ENCODE measurements at places on chromosomes 2 and 18.
A peak's percentile ranks its signal among the peaks of the same experiment; 100 is the strongest.

DNA sequence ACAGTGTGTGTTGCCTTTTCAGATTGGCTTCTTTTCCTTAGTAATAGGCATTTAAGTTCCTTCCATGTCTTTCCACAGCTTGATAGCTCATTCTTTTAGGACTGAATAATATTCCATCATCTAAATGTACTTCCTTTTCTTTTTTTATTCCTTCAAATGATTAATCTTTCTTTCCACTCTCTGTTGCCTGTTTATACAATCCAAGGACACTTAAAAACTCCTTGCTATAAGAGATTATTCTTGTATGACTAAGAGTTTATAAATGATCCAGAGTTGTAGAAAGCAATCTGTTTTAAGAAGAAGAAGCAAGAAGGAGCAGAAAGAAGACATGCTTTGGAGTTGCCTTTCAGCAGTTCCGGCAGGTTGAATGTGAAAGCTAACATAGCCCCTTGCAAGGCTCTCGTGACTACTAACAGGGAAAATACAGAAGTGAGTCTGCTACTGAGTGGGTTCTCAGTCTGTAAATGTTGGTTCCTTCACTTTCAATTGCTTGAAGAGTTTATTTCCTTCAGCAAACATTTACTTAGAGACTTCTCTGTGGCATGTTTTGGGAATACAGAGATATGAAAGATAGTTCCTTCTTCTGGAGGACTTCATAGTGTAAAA is 123.0 kb downstream of the PMAIP1 start:
- DNase-seq, result no peak

- DNase-seq, result no peak
Measured at GRCh38 chr18:8337211-8337610, 272.0 kb upstream of the RAB12 start.

DNA sequence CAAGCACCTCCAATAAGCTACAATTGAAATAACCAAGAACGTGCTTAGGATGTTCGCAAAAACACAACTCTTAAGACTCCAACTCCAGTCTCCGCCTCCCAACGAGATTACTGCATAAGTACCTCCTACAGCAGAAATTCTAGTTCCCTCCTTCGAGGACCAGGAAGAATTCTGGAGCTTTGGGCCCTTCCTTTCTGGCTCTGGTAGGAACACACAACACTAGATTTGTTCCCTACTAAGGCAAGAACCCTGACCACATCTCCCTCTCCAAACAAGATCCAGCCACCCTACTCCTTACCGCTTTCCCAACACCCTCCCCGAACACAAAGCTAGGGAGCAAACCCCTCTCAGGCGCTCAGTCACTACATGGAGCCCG is 721 bp downstream of the ADAM17 start:
- DNase-seq, result peak; percentile 84

- DNase-seq, result no peak
Measured at GRCh38 chr2:155218945-155219344, 520.5 kb downstream of the KCNJ3 start.

GRCh38 chr2:160141419-160141818 is 58.7 kb downstream of the ITGB6 start:
- no peak for DNase-seq

DNA sequence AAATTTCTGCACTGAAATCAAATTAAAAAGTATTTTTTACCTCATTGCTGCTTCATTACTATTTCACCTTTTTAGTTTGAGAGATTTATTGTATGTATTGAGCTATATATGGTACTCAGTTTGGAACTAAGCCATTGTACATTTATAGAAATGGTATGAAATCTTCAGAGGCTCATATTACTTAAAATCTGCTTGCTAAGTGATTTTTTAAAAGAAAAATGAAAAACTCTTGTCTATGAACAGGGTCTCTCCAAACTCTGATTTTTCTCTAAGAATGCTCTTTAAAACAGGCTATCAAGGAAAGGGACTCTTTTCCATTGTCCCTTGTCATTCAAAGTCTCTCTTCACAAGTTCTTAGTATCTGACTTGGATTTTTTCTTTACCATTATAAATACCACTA is 31.8 kb downstream of the C1D start:
- no peak for DNase-seq

DNA sequence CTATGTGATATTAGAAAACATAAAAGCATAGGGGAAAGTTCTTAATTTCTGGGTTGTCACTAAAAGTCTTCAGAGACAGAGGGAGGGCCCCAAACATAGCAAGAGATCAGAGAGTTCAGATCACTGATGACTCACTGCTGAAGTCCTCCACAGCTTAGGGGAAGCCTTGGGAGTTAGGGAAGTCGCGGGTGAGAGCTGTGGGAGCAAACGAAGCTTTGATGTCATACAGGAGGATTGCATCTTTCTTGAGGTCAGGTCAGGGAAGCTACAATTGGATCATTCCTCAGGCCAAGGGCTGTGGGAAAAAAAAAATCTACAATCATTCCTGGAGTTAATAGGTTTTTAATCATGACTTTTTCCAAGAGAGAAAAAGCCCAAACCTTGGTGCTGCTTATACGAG is 96.2 kb downstream of the COPS8 start:
- peak; percentile 21 for DNase-seq

- DNase-seq, result peak; percentile 97
Measured at GRCh38 chr2:230694241-230694640, 18.4 kb upstream of the CAB39 start.

DNA sequence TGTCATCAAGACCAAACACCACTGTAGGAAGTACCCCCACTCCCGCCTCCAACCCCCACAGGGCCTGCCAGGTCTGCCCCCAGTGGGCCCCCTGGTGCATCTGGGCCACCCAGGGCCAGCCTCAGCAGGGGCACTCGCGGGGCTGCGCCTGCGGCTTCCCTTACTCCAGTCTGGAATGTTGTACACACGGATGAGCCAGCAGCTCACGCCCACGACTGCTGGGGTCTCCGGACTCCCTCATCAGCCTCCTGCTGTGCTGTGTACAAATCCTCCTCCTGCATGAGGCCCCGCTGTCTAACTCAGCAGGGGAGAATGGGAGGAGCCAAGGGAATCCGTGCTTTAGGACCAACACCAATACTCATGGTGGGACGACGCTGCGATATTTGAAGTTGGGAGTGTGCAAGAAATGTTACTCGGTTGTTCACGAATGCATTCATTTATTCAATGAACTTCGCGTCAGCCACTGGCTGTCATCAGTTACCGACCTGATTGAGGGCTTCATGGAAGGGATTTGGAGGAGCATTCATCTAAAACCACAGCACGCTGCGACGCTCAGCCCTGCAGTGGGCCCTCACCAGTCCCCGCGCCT is 654 bp upstream of the ASB1 start:
- DNase-seq, result peak; percentile 34

GRCh38 chr2:55116598-55116964 is 66.3 kb upstream of the RTN4 start:
- no peak for DNase-seq

- DNase-seq, result no peak
Measured at GRCh38 chr2:55000341-55000740, 49.9 kb downstream of the RTN4 start.

- DNase-seq, result peak; percentile 32
Measured at GRCh38 chr2:228023619-228024018, 152.2 kb downstream of the DAW1 start.

DNA sequence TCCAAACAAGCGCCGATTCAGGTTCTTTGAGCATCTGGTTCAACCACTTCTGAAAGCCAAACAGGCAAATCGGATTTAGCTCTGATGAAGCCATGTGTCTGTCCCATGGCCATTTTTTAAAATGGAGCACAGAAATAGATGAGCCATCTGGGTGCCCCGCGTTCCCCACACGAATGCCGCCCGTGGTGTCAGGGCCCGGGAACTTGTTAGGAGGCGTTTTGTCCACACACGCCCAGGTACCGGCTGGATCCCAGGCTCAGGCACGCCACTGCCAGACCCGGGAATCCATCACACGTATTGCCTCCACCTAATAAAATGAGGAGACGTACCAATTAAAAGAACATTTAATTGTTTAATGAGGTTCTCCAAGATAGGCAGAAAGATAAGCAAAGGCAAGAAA is 374.4 kb upstream of the SALL3 start:
- DNase-seq, result no peak

DNA sequence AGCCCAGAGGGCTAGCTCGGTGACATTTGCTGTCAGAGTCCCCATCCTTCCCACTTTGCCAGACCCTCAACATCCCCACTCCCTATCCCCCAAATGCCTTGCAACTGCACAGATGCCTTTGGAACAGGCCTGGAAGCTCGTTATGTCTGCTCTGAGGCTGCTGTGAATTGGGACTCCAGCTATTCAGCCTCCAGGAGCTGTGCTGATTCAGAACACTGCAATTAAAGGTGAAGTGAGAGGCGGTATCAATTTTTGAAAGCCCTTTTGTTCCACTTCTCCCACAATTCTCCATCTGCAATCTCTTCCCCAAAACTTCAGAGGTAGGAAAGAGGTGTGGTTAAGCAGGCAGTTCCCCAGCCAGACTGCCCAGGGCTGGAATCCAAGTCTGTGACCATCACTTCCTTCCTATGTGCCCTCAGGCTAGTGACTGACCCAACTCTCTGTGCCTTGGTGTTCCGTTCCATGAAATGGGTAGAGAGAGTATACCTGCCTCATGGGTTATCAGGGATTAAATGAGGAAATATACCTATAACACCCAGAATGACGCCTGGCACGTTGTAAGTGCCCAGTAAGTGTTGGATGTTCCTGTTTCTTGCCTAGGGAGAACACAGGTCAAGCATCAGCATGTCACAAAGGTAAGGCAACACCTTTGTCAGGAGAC is 17.5 kb downstream of the NOSTRIN start:
- no peak for DNase-seq

GRCh38 chr2:197324801-197325200 is 14.2 kb upstream of the ANKRD44 start:
- no peak for DNase-seq

GRCh38 chr2:134502104-134502503 is 216.7 kb downstream of the TMEM163 start:
- no peak for DNase-seq

DNA sequence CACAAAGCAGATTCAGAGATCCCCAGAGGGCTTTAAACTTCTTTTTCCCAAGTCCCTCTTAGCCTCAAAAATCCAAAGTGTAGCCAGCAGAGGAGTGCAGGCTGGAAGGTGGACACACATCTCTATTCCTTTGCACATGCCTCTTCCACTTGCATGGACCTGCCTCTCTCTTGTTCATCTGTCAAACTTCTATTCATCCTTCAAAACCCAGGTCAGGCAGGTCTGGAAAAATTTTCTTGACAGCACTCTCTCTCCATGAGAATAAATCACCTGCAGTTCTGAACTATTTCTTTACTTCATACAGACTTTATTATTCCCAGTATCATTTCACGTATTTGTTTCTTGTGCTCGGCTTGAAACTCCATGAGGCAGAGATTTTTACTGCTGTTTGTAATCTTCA is 127.5 kb downstream of the SS18 start:
- DNase-seq, result no peak

DNA sequence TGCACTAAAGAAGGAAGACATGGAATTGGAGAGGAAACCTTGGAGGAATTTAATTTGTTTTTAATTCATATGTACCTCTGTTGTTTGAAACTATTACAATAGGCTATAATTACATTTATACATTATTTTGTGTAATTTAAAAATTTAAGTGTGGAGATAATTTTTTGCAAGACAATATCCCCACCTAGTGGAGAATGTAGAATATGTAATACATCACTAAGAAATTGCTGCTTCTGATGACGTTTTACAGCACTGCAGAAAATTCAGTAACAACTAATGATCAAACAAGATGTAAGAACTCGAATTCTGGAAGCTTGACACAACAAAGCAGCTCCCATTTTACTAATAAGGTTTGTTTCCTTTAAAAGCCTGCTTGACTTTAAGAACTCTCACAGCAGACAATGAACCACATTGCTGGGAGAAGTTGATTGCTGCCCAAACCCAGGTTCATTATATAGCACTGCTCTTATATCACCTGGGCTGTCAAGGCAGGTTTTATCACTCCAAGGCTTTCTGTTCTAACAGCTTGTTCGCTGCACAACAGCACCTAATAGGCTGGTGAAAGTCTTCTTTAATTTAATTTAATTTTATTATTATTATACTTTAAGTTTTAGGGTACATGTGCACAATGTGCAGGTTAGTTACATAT is 53.4 kb downstream of the THADA start:
- peak; percentile 64 for DNase-seq

DNA sequence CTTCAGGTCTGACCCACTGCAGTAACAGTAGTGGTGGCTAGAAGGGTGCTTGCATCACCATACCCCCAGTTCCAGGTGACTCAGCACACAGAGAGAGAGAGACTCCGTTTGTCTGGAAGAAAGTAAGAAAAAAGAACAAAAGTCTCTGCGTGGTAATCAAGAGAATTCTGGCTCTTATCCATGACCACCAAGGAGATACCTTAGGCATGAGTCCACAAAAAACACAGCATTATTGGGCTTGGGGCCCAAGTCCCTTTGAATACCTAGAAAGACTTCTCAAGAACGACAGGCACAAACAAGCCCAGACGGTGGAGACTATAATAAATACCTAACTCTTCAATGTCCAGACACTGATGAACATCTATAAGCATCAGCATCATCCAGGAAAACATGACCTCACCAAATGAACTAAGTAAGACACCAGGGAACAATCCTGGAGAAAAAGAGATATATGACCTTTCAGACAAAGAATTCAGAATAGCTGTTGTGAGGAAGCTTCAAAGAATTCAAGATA is 21.7 kb upstream of the BAZ2B start:
- DNase-seq, result peak; percentile 98

GRCh38 chr2:134682726-134683125 is 36.1 kb downstream of the TMEM163 start:
- DNase-seq, result no peak

- DNase-seq, result peak; percentile 24
Measured at GRCh38 chr2:199940373-199940772, 14.9 kb downstream of the TYW5 start.

DNA sequence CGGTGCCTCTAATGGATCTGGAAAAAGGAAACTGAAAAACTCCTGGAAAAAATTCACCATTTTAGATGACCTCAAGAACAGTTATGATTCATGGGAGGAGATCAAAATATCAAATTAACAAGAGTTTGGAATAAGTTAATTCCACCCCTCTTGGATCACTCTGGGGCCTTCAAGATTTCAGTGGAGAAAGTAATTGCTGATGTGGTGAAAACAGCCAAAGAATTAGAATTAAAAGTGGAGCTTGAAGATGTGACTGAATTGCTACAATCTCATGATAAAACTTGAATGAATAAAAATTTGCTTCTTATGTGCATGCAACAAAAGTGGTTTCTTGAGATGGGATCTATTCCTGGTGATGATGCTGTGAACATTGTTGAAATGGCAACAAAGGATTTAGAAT is 974.4 kb upstream of the GYPC start:
- no peak for DNase-seq

- peak; percentile 2 for DNase-seq
Measured at GRCh38 chr2:81853341-81853740, 1548.8 kb upstream of the LRRTM1 start.

DNA sequence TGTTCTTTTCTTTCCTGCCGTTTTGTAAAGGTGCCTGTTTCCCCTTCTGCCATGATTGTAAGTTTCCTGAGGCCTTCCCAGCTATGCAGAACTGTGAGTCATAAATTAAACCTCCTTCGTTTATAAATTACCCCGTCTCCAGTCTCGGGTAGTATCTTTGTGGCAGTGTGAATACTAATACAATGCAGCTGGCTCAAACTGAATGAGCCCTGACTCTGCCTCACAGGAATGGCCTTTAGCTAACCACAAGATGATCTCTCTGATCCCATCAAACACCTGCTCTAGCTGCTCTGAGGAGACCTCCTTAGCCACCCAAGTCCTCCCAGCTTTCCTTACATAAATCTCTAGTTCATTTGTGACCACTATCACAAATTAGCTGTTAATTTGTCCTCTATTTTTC is 41.5 kb upstream of the CAB39 start:
- DNase-seq, result peak; percentile 41
